NCI-H774 (cell line): ENCODE measurements at places on chromosomes 3 and 15.

DNA sequence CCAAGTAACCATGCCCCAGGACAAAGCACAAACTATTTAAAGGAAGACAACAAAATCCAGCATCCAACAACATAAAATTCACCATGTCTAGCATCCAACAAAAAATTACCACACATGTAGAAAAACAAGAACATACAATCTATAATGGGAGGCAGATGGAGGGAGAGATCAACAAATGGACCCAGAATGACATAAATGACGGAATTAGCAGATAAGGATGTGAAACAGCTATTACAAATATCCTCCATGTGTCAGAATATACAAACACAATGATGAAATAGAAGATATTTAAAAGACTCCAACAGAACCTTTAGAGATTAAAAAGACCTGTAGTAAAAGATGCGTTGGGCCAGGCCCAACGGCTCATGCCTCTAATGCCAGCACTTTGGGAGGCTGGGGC, 10.8 kb downstream of the LYSMD4 start:
- no peak for DNase-seq

DNA sequence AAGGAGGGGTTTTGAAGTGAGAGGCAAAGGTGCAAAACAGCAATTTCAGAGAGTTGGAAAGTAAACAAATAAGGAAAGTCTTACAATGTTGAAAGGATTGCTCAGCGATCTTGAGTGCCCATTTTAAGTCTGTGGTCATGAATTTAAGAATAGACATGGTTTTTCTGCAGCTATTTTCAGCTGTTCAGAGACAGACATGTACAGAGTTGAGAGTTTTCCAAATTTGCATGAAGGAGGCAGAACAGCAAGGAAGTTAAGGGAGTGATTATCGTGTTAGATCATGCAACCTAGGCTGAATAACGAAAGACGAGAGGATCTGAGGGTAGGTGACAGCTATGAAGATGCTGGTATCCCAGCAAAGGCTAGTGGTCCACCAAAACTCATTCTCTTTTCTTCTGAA, 37.2 kb downstream of the DET1 start:
- no peak for DNase-seq

GRCh38 chr3:124056846-124057245, 64.9 kb upstream of the ROPN1 start:
- DNase-seq, result no peak

GRCh38 chr15:33191591-33191990, 2.9 kb downstream of the FMN1 start:
- DNase-seq, result no peak

- peak; percentile 49 for DNase-seq
These were observed 365.0 kb upstream of the EPHA6 start for GRCh38 chr3:96449346-96449745.

- DNase-seq, result peak; percentile 41
These were observed 177.9 kb downstream of the MINAR1 start for GRCh38 chr15:79610021-79610420.

DNA sequence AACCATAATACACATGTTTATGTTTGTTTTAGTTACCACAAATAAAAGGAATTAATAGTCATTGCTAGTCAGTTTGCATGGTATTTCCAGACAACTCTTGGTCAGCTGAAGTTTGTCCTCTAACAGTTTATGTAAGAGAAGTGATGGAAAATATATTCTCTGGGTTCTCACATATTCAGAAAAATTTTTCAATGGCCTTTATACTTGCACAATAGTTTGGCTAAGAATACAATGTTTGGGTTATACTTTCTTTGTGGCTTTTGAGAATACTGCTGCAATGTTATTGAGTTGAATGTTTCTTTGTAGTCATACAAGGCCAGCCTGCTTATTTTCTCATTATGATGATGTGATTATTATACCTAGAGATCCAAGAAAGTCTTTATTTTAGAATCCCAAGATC, 133.9 kb downstream of the RAP2B start:
- DNase-seq, result no peak

GRCh38 chr3:139093840-139094239, 49.1 kb upstream of the PRR23C start:
- no peak for DNase-seq
